ENCODE measurements at places on chromosomes 4 and X.

DNA sequence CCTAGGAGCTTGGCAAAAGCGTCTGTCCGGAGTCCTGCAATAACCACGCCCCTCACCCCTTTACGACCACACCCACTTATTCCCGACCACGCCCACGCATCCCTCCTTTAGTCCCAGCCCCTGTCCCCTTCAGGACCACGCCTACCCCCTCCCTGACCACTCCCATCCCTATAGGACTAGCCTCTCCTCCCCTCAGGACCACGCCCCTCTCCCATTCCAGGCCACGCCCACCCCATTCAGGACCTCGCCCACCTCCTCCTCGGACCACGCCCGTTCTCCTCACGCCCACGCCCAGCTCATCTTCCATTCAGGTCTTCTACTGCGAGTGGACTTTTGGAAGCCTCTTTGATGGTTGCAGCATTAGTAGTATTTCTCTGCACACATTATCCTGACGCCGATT lies 131.2 kb upstream of the STX18 start:
- DNase-seq: no peak

DNA sequence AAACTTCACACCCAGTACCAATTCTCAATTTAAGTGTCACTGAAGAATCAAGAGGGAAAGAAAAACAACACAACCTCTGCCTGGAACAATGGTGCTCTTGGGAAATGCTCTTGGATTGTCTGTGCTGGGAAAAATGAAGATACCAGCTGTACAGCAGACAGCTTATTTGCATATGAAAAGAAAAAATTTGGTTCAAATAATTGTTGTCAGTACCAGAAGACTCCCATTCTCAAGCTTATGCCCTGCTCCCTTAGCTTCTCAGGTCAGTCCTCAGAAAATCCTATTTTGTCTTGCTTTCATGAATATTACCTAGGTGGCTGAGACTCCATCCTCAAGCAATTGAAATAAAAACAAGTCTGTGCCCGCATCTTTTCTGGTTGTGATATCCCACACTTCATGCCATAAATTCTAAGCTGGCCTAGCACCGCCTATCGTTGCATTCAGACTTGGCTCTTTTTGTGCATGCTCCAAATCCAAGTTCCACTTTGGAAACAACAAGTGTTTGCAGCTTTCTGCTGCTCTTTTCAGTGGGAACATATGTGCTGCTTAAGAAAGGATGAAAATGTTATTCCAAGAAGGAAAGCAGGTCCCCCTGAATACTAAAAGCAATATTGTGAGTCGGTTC lies 431.6 kb downstream of the INPP4B start:
- no peak for DNase-seq

DNA sequence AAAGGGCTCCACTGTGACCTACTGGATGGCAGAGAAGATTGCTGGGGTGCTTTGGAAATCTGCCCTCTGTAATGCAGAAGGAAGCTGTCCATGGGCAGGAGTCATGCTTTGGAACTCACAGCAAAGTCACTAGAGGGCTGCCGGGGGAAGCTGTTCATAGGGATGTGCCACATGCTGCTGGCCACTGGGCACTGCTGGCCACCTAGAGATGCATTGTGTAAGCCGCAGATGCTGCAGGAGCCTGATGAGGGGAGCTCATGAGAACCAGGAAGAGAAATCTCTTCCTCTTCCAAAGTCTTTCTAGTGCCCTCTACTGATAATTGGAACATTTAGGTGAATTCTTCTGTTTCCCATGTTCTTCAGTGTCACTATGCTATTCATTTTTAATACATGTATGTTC lies 31.2 kb upstream of the UXT start:
- no peak for DNase-seq

DNA sequence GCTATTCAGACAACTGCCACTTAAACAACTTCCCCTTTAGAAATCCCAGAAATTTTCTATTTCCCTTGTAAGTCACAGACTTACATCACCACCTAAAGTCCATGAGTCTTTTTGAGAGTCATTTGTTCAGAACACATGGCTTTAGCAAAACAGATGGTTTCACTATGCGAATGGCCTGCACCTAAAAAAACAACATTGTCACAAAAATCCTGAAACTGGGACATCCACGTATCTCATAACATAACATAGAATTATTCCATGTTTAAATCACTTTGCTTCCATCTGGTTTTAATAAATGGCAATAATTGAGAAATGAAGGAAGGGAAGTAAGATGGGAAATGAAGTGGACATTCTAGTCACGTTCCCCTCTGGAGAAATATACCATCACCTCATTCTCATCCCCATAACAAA lies 155.3 kb upstream of the EDNRA start:
- no peak for DNase-seq

DNA sequence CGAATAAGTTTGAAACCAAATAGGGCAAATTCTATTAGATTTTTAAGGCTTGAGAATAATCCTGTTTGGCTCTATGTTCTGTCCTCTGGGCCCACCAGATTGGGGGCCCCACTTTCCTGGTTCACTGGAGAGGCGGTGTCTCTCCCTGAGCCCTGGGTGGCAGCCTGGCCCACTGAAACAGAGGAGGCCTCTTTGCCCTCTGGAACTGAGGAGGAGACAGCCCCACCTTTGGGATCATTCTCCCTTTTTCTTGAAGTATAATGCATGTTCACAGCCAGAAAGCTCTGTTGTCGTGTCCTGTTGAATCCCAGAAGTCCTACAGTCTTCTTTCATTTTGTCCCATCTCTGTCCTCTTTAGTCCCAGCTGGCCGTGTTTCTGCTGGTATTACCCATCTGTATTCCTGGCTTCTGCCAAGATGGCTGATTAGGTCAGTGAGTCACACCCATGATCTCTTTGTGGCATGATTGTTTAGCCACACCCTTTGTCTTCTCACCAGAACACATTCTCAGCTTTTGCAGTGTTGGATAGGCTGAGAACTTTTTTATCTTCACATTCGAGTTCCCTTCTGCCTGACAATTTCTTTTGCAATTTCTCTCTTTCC lies 8.1 kb upstream of the TBC1D25 start:
- no peak for DNase-seq

DNA sequence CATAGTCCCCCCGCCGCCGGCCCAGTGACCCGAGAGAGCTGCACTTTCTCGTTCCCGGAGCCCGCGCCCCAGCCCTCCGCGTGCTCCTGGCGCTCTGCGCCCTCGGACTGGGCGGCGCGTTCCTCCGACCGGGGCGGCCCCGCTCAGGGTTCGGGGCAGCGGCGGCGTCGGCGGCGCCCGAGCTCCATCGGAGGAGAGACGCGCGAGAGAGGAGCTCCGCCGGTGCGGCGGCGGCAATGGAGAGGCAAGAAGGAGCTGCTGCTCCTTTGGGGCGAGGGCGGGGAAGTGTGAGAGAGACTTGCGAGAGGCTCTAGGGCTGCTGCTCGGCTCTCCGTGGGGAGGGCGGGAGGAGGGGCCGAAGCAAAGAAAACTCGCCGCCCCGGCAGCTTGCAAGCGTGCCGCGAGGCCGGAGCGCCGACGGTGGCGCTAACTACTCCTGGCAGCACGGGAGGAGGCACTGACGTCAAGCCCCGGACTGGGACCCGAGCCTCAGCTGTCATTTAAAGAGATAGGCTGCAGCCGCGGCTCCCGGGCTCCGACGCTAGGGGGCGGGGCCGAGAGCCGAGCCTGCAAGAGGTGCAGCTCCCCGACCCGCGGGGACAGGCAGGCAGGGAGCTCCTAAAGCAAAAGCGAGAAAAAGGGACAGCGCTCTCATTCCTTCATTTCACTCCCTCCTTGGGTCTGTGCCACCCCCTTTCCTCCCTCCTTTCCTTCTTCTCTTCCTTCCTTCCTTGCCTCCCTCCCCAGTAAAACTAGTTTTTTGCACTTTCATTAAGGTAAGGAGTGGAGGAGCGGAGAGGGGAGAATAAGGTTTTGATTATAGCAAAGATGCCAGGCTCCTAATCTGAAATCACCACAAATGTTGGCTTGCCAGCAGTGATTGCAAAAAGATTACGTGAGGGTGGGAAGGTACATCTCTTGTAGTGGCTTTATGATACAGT lies at the start of gene KCTD8:
Gene KCTD8, minus strand, starts transcription at position 289 of the 941 bp plus-strand sequence.
- DNase-seq: no peak

GRCh38 chrX:13287816-13288215 lies 32.0 kb downstream of the ATXN3L start:
- no peak for DNase-seq

DNA sequence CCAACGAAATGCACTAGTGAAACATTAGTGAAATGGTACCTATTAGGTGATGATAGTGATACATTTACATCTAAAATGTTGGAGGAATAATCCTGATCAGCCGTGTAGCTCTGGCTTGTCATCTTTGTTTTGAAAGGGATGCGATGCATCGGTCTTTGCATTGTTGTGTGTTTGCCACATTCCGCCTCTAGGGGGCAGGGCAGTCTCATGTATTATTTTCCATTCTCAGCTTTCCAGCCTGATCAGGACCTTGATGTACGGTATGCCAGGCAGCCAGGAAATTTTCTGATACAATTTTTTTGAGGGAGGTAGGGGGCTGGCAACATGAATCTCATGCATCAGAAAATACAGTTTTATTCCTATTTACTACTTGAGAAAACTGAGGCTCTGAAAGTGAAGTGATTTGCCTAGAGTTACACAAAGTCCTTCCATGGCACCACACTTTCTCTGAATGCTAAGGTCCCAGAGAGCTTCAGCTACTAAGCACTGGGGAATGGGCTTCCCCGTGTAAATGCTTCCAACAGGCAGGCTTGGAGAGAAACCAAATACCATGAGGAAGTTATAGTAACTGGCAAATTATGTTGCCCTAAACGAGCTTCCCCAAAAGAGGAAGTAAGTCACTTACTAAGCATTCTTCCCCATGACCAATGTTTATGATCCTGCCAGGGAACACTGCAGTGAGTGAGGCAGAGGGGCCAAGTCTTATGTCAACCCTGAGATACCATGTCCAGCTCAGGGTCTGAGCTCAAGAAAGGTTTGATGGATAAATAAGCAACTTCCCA lies 31.8 kb upstream of the IQSEC2 start:
- DNase-seq: peak; percentile 21

All from stimulated activated CD8-positive, alpha-beta memory T cell treated with anti-CD3 and anti-CD28 coated beads, Interleukin-4, amount 100 ng/mL, for 4 hours (primary cell).